ENCODE measurements at places on chromosomes 7 and 10.

DNA sequence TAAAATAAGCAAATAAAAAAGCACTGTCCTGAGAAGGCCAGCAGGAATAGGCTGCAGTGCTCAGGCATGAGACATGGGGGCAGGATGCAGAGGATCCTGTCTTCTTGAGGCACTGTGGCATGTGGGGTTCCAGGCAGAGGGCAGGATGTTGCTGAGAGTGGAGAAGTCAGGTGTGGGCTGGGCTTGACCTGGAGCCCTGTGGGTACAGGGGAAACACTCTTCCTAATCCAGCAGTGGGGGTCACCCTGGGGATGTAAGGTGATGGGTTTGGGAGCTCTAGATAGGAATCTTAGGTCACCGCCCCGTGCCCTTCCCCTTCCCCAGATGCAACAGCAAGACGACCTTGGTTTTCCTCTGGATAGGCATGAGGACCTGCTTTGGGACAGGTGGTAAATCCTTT, 13.6 kb downstream of the SUMF2 start:
- H3K27ac ChIP-seq: no peak overlapping the region
- DNase-seq: no peak
- peaks cover 3% of the 10 kb centered on the region for H3K4me1 ChIP-seq
- peaks cover 16% of the 10 kb centered on the region for H3K36me3 ChIP-seq

GRCh38 chr7:150823484-150824126, 23.0 kb downstream of the TMEM176A start:
- peaks cover 23% of the 10 kb centered on the region for H3K27me3 ChIP-seq
- H3K27ac ChIP-seq: no peak overlapping the region
- H3K4me3 ChIP-seq: no peak overlapping the region

- H3K27me3 ChIP-seq: no peaks in the 10 kb centered on the region
- peak overlapping the region; percentile 74 for H3K4me3 ChIP-seq
- peaks cover 47% of the 10 kb centered on the region for H3K36me3 ChIP-seq
- H3K27ac ChIP-seq: peak overlapping the region; percentile 98
Observed at GRCh38 chr10:100508691-100509150, 10.9 kb downstream of the SEC31B start.

DNA sequence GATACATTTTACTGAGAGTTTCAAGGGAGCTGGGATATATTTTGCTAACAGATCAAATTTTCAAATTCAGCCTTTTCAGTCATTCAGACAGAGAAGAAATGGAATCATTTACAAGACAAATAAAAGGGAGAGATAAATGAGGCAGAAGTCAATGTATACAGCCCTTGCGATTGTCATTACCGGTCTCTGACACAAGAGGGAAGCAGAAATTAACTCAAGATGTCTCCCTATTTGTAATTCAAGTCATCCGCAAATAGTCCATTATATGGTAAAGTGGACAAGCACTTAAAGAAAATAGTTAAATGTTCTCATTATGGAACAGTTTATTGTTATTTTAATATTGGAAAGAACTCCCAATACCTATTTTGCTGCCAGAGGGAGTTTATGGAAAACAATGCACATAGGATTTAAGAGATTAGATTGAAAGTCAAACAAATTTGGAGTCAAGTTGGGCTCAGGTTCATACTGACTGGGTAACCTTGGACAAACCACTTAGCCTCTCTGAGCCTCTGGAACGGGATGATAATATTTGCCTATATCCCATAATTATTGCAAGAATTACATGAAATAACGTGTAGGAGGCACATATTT, 89.3 kb upstream of the PRKCQ start:
- H3K27me3 ChIP-seq: no peaks in the 10 kb centered on the region
- H3K36me3 ChIP-seq: no peaks in the 10 kb centered on the region
- H3K4me3 ChIP-seq: no peak overlapping the region
- DNase-seq: no peak

DNA sequence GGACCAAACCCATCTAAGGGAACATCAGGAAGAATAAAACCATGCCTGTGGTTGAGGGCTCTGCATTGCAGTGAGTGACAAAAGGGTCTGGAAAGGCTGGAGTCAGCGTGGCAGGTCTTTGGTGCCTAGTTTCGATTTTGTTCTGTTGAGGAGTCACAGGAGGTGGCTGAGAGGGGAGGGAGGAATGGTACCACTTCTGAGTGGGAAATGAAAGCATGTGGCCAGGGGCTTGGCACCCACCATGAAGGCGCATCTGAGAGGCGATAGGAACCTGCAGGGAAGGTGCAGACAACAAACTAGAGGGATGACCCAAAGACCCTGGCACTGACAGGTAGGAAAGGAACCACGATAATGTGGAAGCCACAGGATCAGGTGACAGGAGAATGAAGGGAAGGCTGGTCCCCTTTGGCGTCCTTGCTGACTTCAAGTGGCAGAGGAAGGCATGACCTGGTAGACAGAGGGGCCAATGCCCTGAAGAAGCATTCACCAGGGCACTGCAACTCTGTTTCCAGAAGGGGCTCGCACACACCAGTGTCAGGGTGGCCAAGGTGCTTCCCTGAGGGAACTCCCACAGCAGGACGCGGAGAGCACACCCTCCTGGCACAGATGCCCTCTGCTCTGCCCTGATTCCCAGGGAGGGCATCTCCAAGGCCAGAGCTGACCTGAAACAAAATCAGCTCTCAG, 41.7 kb downstream of the HIPK2 start:
- no peak overlapping the region for H3K4me3 ChIP-seq
- no peaks in the 10 kb centered on the region for H3K27me3 ChIP-seq
- no peak overlapping the region for H3K27ac ChIP-seq
- DNase-seq: no peak
- H3K4me1 ChIP-seq: peaks cover 43% of the 10 kb centered on the region

DNA sequence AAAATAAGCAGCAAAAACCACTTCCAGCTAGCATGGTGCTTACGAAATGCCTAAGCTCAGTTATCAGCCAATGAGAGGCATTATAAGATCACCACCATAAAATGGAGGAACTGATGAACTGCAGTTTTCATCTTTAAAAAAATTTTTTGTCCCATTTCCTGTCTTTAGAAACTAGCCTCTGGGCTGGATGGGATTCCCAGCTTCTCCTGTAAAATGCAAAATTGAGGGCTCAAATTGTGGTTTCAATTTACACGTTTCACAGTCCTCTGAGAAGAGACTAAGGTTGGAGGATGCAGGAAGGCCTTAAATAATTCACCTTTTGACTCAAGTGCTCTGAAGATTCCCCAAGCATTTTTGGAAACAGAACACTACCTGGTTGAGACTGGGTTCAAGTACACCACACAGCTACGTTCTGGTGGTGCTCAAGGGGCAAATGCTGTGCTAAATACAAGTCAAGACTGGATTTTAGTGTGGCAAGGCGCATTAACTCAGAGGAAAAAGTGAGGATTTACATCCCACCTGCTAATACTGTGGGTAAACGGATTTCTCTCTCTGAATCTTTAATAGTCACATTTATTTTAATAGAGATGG, 951 bp downstream of the ZNF25 start:
- peaks cover 26% of the 10 kb centered on the region for H3K4me1 ChIP-seq
- no peaks in the 10 kb centered on the region for H3K27me3 ChIP-seq
- peaks cover 21% of the 10 kb centered on the region for H3K36me3 ChIP-seq
- no peak for DNase-seq

DNA sequence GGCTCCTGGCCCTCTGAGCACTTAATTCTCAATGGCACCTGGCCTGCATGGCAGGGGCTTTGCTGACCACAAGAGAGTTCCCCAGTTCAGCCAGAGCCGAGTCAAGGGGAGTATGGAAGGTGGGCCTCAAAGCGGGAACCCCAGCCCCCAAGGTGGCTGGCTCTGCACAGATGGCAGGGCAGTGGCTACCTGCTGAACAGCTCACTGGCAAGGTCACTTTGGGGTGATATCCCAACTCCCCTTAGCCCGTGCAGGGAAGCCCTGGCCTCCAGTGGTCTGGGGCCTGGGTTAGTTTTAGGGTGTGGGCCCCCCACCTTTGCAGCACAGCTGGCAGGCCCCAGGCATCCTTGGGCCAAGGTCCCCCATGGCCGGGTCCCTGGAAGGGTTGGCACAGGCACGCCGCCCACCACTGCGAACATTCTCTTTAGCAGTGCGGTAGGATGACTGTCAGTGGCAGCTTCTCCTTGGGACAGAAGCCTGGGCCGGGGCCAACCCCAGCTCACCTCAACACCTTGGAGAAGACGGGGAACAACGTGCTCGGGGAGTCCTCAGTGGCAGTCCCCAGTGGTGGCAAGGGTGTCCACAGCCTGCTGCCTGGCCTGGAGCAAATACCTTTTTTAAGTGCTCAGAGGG, 36.8 kb downstream of the PPIF start:
- no peaks in the 10 kb centered on the region for H3K27me3 ChIP-seq
- H3K4me3 ChIP-seq: no peak overlapping the region
- H3K27ac ChIP-seq: no peak overlapping the region
- no peaks in the 10 kb centered on the region for H3K4me1 ChIP-seq
- H3K36me3 ChIP-seq: no peaks in the 10 kb centered on the region

DNA sequence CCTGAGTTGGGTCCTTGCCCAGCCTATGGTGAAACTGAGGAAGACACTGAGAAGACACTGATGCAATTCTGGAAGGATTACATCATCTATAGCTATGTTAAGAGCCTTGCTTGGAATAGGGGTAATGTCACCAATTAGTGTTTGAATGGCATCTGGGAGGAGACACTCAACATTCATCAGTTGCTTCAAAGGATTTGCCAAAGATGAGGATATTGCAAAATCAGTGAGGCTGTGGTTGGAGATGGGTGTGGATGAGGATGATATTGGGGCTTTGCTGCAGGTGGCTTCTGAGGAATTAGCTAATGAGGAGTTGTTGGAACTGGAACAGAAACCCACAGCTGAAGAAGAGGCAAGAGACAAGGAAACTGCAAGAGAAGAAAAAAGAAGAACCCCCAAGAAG, 146.7 kb upstream of the SP4 start:
- no peak for DNase-seq
- no peaks in the 10 kb centered on the region for H3K27me3 ChIP-seq
- peak overlapping the region; percentile 6 for H3K27ac ChIP-seq
- no peak overlapping the region for H3K4me3 ChIP-seq
- H3K4me1 ChIP-seq: peaks cover 4% of the 10 kb centered on the region

DNA sequence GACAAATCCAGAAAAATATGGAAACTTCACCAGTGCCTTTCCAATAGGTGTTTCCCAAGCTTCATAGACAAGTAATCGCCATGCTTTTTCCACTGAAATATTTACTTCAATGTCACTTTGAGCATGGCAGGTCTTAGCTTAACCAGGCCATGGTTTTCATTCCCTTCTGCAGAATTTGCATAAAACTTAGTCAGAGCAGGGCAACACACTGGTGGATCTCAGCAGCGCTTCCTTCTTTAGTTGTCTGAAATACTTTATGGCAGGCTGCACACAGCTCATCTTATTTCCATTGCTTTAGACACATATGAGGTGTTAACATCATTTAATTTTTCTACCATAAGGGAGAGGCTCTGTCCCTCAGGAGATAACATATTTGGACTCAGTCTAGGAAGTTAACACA, 102.9 kb upstream of the AHR start:
- H3K27ac ChIP-seq: no peak overlapping the region
- no peaks in the 10 kb centered on the region for H3K36me3 ChIP-seq
- peaks cover 12% of the 10 kb centered on the region for H3K4me1 ChIP-seq
- H3K4me3 ChIP-seq: no peak overlapping the region

- H3K4me1 ChIP-seq: peaks cover 4% of the 10 kb centered on the region
- no peak for DNase-seq
- no peaks in the 10 kb centered on the region for H3K27me3 ChIP-seq
- H3K4me3 ChIP-seq: no peak overlapping the region
- H3K27ac ChIP-seq: no peak overlapping the region
- no peaks in the 10 kb centered on the region for H3K36me3 ChIP-seq
Observed at GRCh38 chr10:86648704-86649427, 5.5 kb upstream of the OPN4 start.

DNA sequence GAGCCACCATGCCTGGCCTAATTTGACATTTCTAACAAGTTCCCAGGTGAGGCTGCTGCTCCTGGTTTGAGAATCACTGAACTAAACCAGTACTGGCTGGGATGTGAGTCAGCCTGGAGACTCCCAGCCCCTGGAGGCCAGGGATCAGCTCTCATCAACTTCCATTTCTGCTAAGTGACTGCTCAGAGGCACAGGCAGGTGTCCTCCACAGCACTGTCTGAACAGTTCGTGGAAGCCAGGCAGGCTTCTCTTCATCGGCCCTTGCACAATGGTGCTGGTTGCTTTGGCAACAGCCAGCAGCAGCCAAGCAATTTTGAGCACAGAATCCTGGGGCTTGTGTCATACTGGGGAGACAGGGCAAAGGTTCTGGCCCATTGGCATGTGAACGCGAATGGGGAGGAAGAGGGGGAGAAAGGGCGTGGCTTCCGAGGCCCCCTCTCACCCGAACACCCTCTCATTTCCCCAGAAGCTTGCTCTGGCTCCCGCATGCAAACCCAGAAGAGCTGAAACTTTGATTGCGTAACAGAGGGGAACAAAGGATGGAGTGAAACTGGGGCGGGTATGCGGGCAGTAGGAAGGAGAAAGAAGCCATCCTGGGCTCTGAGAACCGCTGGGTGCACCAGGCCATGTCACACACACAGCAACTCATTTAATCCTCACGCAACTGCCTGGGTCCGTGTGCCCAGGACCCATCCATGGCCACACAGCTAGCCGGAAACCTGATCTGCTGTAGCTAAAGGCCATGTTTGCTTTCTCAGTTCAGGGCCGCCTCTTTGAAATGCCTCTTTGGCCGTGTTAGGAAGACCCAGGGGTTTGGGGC, 9.0 kb upstream of the POR start:
- no peaks in the 10 kb centered on the region for H3K36me3 ChIP-seq
- no peak overlapping the region for H3K27ac ChIP-seq
- H3K27me3 ChIP-seq: no peaks in the 10 kb centered on the region
- H3K4me1 ChIP-seq: no peaks in the 10 kb centered on the region
- no peak for DNase-seq
- no peak overlapping the region for H3K4me3 ChIP-seq

- peaks cover 4% of the 10 kb centered on the region for H3K4me1 ChIP-seq
- no peak overlapping the region for H3K4me3 ChIP-seq
- no peak overlapping the region for H3K27ac ChIP-seq
- H3K27me3 ChIP-seq: peaks cover 10% of the 10 kb centered on the region
Observed at GRCh38 chr7:150965273-150965830, 12.8 kb downstream of the KCNH2 start.

DNA sequence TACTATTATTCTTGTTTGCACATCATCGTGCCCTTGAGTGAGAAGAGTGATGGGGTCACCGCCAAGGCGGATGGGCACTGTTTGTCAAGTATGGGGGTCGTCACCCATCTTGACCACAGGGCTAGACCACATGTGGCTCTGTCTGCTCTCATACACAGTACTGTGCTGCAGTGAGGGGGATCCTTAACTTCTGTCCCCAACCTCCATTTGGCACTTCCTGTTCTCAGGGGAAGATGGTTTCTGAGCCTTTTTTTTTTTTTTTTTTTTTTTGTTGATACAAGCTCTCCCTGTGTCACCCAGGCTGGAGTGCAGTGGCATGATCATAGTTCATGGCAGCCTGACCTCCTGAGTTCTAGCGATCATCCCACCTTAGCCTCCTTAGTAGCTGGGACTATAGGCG, 13.6 kb downstream of the WBP1L start:
- H3K36me3 ChIP-seq: peaks cover 16% of the 10 kb centered on the region
- peaks cover 44% of the 10 kb centered on the region for H3K4me1 ChIP-seq
- H3K4me3 ChIP-seq: no peak overlapping the region
- DNase-seq: no peak
